Mammary epithelial cell (primary cell): ENCODE measurements at places on chromosomes 3 and 15.

GRCh38 chr3:78610462-78611125 is 1157.2 kb downstream of the ROBO1 start:
- peak; percentile 3 for DNase-seq

DNA sequence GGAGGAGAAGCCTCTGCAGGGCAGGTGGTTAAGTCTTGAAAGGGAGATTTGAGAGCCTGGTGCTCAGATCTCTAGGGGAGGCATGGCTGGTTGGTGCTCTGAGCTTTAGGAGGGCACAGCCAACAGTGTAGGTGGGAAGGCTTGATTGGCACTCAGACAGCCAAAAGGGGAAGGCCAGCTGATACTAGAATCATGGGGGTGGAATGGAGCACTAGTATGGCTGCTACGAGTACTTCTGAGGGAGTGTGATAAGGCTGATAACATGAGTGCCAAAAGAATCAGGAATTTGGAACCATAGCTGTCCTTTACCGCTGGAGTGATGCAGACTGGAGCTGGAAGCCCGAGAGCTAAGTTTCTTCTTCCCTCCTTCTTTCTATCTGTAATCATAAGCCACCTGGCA is 184.6 kb upstream of the TBC1D5 start:
- no peak for DNase-seq

DNA sequence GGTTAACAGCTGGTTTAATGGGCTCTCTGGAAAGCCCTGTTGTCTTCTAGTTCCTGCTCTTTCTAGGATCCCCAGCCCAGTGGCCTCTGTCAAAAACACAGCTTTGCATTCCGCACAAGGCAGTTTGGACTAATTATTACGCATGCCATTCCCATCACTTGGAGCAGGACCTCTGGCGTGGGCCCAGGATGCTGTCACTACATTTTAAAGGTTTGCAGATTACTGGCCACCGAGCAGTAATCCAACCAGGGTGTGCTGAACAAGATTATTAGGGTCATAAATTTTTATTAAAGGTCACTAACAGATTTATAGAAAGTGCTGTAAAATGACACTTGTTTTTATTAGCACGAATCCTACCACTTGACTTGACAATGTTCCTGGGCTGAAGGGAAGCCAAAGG is 143.6 kb upstream of the SLC6A11 start:
- no peak for DNase-seq

GRCh38 chr3:183653209-183654064 is 18.0 kb downstream of the KLHL24 start:
- peak; percentile 4 for DNase-seq

DNA sequence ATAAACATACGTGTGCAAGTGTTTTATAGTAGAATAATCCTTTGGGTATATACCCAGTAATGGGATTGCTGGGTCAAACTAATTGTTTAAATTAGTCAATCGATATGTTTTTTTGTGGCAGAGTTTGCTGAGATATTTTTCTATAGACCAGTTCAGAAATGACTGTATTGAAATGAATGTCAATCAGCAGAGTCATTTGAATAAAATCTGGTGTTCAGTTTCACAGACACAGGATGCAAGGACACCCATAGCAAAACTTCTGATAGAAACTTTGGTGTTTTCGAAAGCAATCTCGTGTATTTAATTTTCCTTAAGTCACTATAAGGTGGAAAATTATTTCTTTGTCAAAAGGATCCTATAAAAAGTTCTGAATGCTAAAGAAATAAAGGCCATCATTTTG is 434.4 kb downstream of the RAP2B start:
- no peak for DNase-seq

DNA sequence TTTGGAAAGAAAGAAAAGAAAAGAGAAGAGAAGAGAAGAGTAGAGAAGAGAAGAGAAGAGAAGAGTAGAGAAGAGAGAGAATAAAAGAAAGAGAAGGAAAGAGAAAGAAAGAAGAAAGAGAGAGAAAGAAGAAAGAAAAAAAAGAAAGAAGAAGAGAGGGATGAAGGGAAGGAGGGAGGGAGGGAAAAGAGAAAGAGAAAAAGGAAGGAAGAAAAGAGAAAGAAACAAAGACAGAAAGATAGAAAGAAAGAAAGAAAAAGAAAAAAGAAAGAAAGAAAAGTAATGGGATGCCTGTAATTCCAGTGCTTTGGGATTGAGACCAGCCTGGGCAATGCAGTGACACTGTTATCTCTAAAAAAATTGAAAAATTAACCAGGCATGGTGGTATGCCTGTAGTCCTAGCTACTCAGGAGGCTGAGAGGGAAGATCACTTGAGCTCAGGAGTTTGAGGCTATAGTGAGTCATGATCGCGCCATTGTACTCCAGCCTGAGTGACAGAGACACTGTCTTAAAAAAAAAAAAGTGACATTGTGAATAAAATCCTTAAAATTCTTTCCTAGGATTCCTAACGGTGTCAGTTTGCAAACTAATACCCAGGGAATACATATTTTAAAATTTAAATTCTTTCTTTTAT is 1.7 kb downstream of the RASL12 start:
- no peak for DNase-seq

- peak; percentile 23 for DNase-seq
Observed at GRCh38 chr15:65460741-65461347, 38.1 kb upstream of the IGDCC4 start.

- DNase-seq = no peak
Observed at GRCh38 chr3:118180853-118181252, 853.8 kb downstream of the IGSF11 start.

GRCh38 chr15:89140595-89140994 is 52.3 kb downstream of the ABHD2 start:
- DNase-seq = no peak

- peak; percentile 59 for DNase-seq
Observed at GRCh38 chr3:56988458-56989168, 71.9 kb upstream of the SPATA12 start.

DNA sequence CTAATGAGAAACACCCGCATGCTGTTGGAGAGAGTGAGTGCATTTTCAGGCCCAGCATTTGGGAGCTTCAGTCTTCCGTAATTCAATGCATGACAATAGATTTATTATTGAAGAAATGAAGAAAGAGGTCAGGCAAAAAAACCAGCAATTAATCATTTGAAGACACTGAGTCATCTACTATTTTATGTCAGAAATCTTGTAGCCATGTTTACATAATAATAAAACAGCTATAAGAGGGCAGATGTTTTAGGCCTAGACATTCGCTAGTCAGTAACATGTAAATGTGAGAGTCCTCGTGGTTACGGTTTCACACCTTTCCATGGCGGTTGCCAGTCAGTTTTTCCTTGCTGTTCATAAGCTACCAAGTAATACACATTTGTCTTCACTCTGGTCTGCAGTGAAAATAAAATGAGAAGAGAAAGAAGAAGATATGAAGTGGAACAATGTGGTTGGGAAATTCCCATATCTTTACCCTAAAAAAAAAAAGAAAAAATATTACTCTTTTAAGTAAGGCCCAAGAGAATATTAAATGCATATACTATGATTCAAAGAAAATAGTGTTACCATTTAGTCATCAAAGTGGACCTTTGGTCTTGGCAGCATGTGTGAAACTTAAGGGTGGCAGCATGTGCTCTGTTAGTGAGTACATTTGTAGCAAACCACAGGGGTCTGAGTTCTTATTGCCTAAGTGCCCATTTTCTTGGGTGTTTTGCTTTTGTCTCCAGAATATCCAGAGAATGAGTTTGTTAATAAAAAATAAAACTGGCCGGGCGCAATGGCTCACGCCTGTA is 140.5 kb upstream of the TBL1XR1 start:
- peak; percentile 79 for DNase-seq

DNA sequence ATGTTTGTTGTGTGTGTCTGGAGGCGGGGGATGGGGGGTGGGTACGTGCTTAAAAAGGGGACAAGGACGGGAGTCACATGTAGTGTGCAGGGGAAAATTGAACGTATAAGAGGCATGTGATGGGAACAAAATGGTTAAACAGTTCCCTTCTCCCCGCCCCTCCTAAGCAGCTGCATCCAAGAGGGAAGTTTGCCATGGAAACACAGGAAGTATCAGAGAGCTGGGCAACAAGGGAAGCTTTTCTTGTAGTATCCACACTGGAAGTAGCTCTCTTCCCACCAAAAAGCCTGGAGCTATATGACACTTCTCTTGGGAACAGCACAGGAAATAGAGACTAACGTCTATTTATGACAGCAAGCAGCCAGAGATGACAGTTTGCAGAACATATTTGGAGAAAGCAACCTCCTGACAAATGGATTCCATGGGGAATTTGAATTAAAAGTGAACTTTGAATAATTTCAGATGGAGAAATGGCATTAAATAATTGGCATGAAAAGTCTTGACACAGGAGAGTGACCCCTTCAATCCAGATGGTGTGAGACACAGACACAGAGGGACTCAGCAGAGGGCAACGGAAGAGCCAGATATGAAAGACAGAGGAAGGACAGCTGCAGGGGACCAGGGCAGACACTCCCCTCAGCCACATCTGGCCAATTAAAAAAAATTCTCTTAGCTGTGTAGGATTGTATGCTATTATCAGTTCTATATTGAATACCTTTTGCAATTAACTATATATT is 294.2 kb upstream of the TBL1XR1 start:
- peak; percentile 32 for DNase-seq

GRCh38 chr3:140233702-140234101 is 298.7 kb downstream of the CLSTN2 start:
- no peak for DNase-seq

DNA sequence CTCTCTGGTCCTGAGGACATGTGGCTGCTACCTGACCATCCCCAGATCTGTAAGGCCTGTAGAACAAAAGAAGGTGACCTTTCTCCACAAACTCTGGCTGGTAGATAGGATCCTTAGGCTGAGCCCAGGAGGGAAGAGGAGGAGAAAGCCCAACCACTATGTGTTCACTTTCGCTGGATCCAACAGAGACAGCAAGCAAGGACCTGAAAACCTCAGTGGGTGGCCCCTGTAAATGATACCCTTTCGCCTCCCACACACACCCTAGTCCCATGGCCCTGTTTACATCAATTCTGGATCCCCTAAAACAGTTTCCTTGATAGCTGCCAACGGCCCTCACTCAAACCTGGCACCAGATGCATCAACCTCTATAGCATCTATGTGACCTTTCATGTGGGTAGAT is 22.4 kb downstream of the CCDC12 start:
- no peak for DNase-seq

DNA sequence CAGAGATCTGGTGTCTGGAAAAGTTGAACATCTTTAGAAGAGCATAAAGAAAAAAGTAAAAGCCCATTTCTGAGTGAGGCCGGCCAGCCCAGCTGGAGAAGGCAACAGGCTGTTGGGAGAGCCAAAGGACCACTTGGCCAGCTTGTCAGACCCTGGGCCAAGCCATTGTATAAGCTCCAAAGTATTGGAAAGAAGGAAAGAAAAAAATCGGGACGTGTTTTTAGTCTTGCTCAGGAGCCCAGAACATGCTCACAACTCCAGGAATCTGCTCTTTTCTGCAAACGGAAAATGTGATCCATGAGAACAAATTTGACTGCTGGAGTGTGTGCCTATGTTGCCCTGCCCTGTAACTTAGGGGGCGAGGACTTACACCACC is 10.4 kb upstream of the CLPX start:
- no peak for DNase-seq

DNA sequence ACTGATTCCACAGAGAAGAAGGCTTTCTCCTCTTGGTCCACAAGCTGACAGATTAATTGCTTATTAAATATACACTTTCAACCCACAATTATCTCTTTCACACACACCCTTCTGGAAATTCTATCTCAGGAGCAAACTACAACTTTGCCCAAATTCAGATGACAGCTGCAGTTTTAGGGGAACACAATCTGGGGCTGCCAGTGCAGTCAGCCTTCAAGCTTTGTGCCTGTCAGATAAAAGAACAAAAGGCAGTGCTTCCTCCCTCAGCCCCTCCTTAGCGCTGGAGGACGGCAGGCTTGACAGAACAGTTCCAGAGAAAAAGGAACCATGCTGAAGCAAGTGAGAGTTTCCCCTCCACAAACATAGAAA is 99.6 kb downstream of the TMCC1 start:
- DNase-seq = peak; percentile 39

DNA sequence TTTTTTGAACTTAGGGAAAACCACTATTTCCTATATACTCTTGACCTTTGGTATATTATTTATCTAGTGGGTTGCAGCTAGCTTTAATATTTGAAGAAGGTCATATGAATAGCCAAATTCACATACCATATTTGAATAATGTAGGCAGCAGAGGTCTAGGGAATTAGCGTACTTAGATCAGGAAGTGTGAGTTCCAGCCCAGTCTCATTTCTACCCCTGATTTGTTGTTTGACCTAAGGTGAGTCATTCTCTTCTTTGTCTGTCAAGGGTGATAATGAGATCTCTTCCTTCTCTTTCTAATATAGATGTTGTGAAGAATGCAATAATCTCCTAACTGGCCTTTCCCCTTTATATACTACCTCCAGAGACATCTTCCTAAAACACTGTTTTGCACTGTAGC is 36.6 kb upstream of the ZPLD1 start:
- no peak for DNase-seq

DNA sequence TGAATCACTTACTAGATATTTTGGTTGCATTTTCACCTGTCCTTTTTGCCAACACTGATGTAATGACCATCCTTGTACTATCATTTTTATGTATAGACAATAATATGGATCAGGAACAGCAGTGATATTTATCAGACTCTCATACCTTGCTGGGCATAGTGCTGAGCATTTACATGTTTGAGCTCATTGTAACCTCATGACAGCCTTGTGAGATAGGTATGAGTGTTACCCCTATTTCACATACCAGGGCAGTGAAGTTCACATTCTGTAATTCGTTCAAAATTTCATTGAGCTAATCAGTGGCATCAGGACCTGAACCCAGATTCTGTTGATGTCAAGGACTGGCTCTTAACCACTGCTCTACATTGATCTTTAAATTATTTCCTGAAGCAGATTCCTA is 221.5 kb upstream of the TBL1XR1 start:
- peak; percentile 32 for DNase-seq

GRCh38 chr15:85541744-85542143 is 161.3 kb downstream of the AKAP13 start:
- peak; percentile 24 for DNase-seq

- DNase-seq = peak; percentile 10
Observed at GRCh38 chr15:65525622-65526021, 4.6 kb upstream of the HACD3 start.

DNA sequence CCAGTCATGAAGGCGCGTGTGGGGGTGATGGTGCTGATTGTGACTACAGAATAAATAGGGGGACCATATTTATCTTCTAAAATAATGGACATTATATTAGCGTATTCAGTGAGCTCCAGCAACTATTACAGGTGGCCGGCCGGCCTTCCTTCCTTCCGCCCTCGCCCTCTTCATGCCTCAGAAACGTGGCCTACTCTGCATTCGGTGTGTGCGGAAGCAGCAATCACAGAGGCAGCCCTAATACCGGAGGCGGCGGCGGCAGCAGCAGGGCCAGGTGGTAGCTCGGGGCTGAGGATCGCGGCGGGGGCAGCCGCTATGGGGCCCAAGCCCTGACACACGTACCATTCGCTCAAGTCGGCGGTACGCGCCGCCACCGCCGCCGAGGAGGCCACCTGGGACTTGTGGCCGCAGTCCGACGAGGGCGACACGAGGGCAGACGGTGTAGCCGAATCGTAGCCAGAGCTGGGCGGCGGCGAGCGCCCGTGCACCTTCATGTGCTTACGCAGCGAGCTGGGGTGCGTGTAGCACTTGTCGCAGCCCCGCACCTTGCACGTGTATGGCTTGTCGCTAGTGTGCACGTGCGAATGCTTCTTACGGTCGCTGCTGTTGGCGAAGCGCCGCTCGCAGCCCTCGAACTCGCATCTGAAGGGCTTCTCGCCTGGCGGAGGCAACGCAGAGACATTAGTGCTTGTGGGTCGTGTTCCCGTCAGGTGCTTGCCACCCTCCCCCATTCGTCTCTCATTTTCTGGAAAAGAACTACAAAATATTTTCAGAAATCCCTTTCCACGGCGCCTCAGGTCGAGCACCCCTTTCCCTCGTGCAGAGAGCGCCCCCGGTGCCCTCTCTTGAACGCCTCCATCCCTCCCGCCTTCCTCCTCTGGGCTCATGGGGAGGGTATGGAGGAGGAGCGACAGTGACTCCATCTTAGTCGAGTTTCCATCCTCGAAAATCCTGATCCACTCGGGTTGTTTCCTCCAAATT is 15.5 kb downstream of the ZIC4 start:
- DNase-seq = no peak
